Aorta (tissue), 5 donors: ENCODE measurements at places on chromosomes 2 and 18.

DNA sequence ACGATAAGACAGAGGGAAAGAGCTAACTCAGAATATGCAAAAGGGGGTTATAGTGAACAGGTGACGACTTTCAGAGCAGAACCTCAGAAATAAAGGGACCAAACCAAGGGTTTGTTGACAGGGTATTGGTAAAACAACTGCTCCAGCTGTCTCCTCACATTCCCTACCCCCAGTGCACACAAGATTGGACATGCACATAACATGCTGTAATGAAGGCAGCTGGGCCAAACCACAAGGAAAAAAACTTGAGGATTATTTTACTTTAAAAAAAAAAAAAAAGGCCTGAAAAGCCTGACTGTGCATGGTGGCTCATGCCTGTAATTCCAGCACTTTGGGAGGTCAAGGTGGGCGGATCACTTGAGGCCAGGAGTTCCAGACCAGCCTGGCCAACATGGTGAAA is 3.5 kb downstream of the RBM43 start:
- no peak for DNase-seq
- H3K27ac ChIP-seq = no peak overlapping the region
- no peaks in the 10 kb centered on the region for H3K4me1 ChIP-seq
- peaks cover 3% of the 10 kb centered on the region for H3K36me3 ChIP-seq

GRCh38 chr2:224444021-224444420 is 42.1 kb upstream of the FAM124B start:
- no peak for DNase-seq
- no peaks in the 10 kb centered on the region for H3K4me1 ChIP-seq
- no peak overlapping the region for H3K27ac ChIP-seq
- H3K4me3 ChIP-seq = no peak overlapping the region
- H3K36me3 ChIP-seq = no peaks in the 10 kb centered on the region
- no peaks in the 10 kb centered on the region for H3K27me3 ChIP-seq

DNA sequence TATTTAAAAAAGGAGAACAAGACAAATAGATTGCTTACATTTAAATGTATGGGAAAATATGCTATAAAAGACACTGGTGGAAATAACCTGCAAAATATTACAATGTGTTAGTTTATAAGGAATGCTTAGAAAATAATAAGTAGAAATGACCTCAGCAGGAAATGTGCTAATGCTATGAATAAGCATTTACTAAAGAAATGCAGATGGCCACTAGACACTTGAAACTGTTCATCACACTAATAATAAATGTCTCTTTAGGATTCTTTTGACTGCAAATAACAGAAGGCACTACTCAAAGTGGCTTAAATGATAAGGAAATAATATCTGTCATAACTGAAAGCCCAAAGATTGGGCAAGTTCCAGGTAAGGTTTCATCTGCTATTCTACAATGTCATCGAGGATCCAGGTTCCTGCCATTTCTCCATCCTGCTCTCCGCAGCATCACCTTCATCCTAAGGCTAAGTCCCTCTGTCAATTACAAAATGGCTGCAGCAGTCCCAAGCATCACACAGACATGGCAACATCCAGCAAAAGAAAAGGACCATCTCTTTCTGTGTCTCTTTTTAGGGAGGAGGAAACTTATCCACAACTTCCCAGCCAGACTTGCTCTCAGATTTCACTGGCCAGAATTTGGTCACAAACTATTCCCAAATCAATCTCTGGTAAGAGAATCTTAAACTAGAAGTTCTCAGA is 21.9 kb downstream of the METTL8 start:
- no peaks in the 10 kb centered on the region for H3K4me1 ChIP-seq
- H3K27ac ChIP-seq = no peak overlapping the region
- H3K4me3 ChIP-seq = no peak overlapping the region
- no peaks in the 10 kb centered on the region for H3K27me3 ChIP-seq
- H3K36me3 ChIP-seq = no peaks in the 10 kb centered on the region

DNA sequence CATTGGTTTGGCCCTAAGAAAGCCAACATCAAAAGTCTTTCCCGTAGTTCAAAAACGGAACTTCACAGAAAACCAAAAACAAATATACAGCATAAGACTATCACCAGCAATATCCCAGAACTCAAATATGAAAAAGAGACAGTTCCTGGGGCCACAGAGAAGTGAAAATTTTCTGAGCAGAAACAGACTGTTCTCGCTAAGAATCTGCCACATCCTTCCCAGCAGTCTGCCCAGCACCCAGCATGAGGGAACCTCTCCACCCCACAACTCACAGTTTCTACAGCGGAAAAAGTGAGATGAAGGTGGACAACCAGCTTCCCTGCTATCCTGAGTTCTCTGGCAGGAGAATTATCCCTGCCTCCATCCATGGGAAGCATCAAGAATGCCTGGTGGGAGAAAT is 26.7 kb upstream of the TMEM163 start:
- no peaks in the 10 kb centered on the region for H3K36me3 ChIP-seq
- H3K27ac ChIP-seq = no peak overlapping the region

- no peaks in the 10 kb centered on the region for H3K36me3 ChIP-seq
- DNase-seq = no peak
- H3K27ac ChIP-seq = no peak overlapping the region
- H3K27me3 ChIP-seq = no peaks in the 10 kb centered on the region
- H3K4me3 ChIP-seq = no peak overlapping the region
These were observed 42.8 kb upstream of the SMAD7 start for GRCh38 chr18:48993586-48993985.

GRCh38 chr2:8309131-8309530 is 372.7 kb upstream of the ID2 start:
- no peaks in the 10 kb centered on the region for H3K27me3 ChIP-seq
- peaks cover 1% of the 10 kb centered on the region for H3K4me1 ChIP-seq
- no peak overlapping the region for H3K27ac ChIP-seq
- H3K36me3 ChIP-seq = no peaks in the 10 kb centered on the region
- H3K4me3 ChIP-seq = no peak overlapping the region

GRCh38 chr2:132034646-132035045 is 127.1 kb downstream of the ANKRD30BL start:
- H3K27me3 ChIP-seq = peaks cover 2% of the 10 kb centered on the region
- no peaks in the 10 kb centered on the region for H3K4me1 ChIP-seq
- H3K4me3 ChIP-seq = no peak overlapping the region
- no peaks in the 10 kb centered on the region for H3K36me3 ChIP-seq
